ENCODE measurements at places on chromosomes 7 and 10.

DNA sequence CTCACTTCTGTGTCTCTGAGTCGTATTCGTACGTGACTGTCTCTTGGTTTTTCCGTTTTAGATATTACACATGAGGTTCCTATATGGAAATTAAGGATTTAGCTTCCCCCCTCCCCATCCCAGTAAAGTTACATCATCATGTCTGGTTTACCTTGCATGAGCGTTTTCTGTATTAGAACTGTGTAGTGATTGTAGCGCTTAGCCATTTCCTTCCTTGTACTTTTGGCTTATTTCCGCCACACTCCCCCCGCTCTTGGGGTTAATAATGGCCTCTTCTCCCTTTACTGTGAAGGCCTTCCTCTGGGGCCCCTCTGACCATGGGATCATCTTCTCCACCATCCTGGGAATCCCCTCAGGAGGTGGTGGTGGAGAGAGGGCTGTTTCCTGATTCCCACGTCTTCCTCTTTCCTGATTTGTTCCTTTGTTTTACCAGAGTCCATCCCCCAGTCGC lies 27.2 kb upstream of the AP5Z1 start:
- DNase-seq = no peak

DNA sequence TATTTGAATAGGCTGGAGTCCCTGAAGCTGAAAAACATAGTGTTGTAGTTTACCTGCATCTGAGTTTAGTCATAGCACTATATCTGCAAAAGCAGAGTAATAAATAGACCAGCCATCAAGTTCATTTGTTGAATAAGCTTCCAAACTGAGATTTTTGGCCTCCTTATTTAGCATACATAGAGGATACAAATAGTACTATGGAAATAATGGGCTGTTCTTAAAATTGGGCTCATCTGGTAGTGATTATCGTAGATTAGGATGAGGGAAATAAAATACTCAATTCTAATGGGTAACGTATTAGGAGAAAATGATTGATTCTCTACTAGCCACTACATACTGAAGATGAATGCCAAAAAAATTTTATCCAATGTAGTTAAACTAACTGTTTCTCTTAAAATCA lies 41.4 kb upstream of the TMEM196 start:
- no peak for DNase-seq

GRCh38 chr7:122602800-122603199 lies 96.1 kb downstream of the RNF133 start:
- DNase-seq = no peak

GRCh38 chr10:49330127-49330665 lies 31.2 kb downstream of the C10orf71 start:
- DNase-seq = no peak

GRCh38 chr7:141442781-141443180 lies 108.4 kb upstream of the AGK start:
- no peak for DNase-seq

- no peak for DNase-seq
Observed at GRCh38 chr10:119403921-119404320, 138.6 kb downstream of the RGS10 start.

GRCh38 chr7:81445462-81445861 lies 324.4 kb downstream of the HGF start:
- DNase-seq = no peak

DNA sequence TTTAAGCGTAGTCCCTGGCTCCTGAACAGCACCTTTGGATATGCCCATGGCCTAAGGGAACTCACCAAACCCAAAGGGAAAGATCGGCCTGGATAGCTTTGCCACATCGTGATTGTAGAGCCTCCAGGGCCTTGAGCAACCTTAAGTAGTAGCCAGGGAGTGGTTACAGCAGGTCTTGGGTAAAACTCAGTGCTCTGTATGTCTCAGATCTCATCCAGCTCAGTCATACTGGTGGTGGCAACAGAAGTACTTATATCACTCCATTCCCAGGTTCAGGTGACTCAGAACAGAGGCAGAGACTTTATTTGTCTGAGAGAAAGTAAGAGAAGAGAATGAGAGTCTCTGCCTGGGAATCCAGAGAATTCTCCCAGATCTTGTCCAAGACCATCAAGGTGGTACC lies 39.1 kb upstream of the AASS start:
- no peak for DNase-seq

GRCh38 chr10:132510174-132510611 lies 27.4 kb upstream of the INPP5A start:
- no peak for DNase-seq

- no peak for DNase-seq
Observed at GRCh38 chr10:76043261-76043660, 611.8 kb downstream of the LRMDA start.

Measured in stimulated activated CD8-positive, alpha-beta memory T cell treated with anti-CD3 and anti-CD28 coated beads, Interleukin-7, amount 100 ng/mL, for 1 hour (primary cell).